Retinal pigment epithelial cell (primary cell): ENCODE measurements at places on chromosomes 7 and 10.

DNA sequence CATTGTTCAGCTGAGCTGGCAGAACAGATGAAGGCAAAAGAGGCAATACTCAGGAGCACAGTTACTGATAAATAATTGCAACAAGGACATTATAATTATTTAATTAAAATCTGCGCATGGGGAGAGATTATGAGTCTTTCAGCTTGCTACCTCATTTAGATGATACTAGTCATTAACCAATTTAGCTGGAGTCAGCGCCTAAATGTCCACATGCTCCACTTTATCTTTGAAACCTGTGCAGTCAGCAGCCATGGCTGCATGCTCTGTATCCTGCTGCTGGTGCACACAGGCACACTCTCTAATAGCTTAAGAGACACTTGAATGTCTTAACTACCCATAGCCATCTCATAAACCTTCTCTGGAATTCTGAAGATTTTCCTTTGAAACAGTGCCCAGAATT, 196.8 kb downstream of the PPP1R3A start:
- peak; percentile 10 for DNase-seq

DNA sequence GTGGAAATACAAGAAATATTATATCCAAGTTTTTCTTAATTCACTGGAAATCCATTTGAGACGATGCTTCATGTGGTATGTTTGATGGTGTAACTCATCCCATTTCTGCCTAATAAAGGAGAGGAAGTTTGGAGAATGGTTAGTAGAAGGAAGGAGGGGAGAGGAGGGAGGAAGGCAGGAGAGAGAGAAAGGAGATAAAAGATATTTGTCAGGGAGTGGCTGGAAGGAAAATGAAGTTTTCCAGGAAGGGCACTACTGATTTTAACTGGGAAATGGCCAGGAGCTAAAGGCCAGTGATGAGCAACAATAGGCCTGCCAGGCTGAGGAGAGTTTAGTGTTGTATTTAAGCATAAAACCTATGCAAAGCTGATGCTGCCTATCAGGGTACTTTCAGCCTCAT, 182.0 kb downstream of the STK31 start:
- DNase-seq = no peak

- no peak for DNase-seq
Observed at GRCh38 chr10:4981722-4982471, 18.7 kb downstream of the AKR1C1 start.

- DNase-seq = no peak
Observed at GRCh38 chr7:76000566-76000965, 6.2 kb upstream of the TMEM120A start.

- DNase-seq = no peak
Observed at GRCh38 chr7:111517549-111517951, 44.7 kb downstream of the IMMP2L start.

GRCh38 chr10:106980495-106981451, 183.7 kb downstream of the SORCS1 start:
- no peak for DNase-seq

GRCh38 chr10:79067241-79068202, 1.2 kb upstream of the ZMIZ1 start:
- DNase-seq = peak; percentile 65

- DNase-seq = no peak
Observed at GRCh38 chr10:95328013-95328412, 37.2 kb upstream of the PDLIM1 start.

DNA sequence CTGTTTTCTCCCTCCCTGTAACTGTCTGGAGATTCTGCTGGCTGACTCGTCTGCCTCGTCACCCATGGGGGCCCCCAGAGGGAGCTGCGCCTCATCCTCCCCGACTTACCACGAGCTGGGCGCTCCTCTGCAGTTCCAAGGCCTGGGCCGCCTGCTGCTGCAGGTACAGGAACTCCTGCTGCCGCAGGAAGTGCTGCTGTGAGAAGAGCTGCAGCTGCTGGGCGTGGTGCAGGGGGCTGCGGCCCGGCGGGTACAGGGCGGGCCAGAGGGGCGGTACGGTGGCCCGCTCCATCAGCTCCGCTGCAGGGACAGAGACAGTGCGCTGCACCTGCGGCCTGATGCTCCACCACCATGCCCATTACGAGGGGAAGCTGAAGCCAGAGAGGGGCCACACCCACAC, 47.7 kb downstream of the TNRC18 start:
- DNase-seq = no peak
